ENCODE measurements at places on chromosomes 2 and 18.
A peak's percentile ranks its signal among the peaks of the same experiment; 100 is the strongest.

DNA sequence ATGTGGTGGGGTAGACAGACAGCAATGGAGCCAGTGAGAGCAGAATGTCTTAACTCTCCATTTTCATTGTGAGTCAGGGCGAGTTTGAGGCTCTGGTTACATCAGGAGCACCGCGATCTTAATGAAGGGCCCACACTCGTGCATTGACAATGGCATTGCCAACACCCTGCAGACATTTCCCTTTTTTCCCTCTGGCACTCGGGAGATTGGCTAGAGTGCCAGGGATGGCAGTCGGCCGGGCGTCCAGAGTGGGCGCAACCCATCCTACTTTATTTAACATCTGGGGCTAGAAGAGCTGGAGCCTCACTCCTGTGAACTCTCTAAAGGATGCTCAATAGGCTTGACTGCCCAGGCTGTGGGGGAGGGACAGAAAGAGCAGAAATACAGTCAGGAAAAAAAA, 9.7 kb downstream of the PROKR1 start:
- no peak for DNase-seq

DNA sequence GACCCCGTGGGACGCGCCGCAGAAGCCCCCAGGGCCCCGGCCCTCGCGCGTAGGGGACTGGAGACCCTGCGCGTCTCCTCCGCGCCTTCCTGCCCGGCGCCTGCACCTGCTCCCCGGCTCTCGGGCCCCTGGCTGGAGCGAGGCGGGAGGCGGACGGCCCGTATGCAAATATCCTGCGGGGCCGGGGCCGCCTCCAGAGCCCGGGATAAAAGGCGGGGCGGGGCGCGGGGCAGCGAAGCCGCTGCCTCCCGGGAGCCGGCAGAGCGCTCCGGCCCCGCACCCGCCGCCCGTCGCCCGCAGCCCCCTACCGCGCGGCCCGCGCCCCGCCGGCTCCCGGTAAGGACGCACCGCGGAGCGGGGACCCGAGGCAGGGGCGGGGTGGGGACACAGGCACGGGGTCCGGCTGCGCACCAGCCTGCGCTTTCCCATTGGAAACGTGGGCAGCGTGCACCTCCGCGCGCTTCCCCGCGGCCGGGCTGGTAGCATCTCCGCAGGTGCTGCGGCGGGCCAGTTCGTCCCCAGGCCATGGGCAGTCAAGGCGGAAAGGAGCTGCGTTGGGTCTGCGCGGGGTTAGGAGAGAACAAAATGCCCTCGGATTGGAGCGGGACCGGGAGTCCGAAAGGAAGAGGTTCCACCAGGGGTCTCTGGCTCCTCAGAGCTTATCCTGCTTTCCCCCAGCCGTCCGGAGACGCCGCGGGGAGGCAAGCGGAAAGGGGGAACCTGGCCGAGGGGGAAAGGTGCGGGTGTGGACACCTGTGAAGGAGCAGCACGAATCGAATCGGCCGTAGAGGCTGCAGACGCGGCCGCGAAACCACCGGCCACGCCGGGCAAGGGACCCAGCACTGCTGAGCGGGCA, at the start of gene ATP6V1C2:
TSS of gene ATP6V1C2 (plus strand) at position 235 of the 856 bp plus-strand sequence. CDS start 1,220 bp downstream, outside the sequence.
- DNase-seq: no peak

GRCh38 chr2:229521576-229521975, 192.8 kb downstream of the DNER start:
- no peak for DNase-seq

- DNase-seq: no peak
Observed at GRCh38 chr18:51100385-51101120, 70.5 kb downstream of the SMAD4 start.

GRCh38 chr2:113112441-113112840, 15.0 kb upstream of the IL1RN start:
- no peak for DNase-seq

GRCh38 chr2:56531668-56532420, 348.1 kb downstream of the CCDC85A start:
- no peak for DNase-seq

DNA sequence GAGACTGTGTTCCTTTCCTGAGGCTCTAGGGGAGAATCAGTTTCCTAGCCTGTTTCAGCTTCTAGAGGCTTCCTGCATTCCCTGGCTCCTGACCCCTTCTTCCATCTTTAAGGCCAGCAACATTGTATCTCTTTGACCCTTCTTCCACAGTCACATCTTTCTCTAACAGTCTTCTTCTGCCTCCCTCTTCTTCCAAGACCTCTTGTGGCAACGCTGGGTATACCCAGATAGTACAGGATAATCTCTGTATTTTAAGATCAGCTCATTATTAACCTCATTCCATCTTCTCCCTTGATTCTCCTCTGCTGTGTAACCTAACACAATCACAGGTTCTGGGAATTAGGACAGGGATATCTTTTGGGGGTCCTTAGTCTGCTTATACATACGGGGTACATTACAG, 8.9 kb upstream of the MYL12A start:
- no peak for DNase-seq

- peak; percentile 56 for DNase-seq
Observed at GRCh38 chr2:240205348-240205747, 64.9 kb upstream of the OTOS start.

- peak; percentile 84 for DNase-seq
Observed at GRCh38 chr2:64876137-64876647, 113.0 kb upstream of the SLC1A4 start.

DNA sequence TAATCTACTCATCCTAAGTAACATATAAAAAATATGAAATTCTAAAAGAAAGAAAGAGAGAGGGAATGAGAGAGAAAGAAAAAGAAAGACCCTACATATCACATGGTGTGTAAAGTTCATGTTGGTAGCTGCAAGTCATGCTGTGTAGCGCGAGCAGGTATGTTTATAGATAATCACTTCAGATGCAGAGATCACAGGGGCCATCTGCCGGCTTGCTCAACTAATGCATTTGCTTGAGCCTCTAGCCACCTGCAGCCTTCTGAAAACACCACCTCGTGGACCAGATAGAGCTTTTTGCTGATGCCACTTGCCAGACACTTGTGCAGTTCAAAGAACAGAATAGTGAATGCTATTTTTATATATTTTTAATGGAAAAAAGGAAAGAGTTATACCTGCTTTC, 37.6 kb downstream of the CDH7 start:
- no peak for DNase-seq

DNA sequence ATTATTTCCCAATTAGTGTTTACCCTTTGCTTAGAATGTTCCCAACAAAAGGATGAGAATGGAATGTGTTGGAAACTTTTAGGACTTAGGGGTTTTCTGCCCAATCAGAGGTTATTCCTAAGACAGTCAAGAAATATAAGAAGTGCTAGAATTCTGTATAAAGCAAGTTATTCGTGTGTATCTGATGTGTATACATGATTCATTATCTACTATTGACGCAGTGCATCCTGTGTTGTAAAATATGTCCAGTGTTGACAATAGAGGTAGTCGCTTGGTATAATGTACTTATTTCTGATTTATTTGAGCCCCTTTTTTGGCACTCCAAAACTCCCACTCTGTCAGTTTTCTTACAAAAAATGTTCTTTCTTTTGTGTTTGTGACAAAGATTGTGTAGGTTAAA, 881 bp downstream of the PIKFYVE start:
- no peak for DNase-seq
